ENCODE measurements at places on chromosomes 3 and 15.
A peak's percentile ranks its signal among the peaks of the same experiment; 100 is the strongest.

DNA sequence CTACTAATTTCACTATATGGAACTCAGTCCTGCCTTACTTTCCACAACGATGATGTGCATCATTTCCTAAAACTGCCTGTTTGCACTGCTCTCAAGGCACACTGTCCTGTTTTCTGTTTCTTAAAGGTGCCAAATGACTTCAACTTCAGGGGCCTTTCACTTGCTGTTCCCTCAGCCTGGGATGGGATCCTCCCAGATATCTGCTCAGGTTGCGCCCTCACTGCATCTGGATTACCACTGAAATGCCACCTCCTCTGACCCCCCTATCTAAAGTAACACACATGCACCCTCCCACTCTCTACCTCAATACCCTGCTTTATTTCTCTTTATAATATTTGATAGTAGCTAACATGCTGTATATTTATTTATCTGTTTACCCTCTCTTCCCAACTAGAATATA lies 123.8 kb upstream of the CMC1 start:
- DNase-seq, result no peak

- no peak for DNase-seq
These were observed 26.3 kb downstream of the NGRN start for GRCh38 chr15:90291679-90292356.

DNA sequence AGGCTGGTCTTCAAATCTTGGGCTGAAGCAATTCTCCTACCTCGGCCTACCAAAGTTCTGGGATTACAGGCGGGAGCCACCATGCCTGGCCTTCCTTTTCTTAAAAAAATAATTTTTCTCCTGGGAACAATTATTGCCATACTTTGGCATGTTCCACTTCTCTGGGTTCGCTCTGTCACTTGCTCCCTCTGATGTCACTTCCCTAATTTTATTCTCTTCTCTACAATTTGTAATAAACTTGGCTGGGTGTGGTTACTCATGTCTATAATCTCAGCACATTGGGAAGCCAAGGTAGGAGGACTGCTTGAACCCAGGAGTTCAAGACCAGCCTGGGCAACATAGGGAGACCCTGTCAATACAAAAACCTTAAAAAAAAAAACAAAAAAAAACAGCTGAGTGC lies 6.1 kb upstream of the IMPDH2 start:
- DNase-seq, result no peak

DNA sequence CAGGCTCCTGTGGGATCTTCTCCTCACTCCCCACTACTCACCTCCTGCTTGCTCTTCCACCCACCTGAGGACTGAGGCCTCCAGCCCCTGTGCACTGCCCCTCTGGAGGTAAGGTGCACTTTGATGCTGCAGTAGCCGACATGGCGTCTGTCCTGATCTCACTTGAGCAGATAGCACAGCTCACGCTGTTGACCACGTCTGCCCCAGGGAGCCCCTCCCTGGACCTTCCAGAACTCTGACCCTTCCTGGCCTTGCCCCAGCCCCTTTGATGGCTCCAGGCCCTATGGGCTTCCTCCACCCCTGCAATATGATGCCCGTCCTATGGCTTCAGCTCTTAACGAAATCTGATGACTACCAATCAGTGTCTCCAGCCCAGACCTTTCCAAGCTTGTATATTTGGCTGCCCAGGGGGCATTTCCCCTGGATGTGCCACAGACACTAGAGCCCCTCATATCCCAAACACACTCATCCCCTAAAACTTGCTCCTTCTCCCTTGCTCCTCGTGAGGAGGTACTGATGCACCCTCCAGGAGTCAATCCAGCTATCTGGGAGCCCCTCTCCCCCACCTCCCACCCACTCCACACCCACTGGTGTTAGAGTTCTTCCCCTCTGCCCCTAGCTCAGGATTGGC lies 27.1 kb downstream of the KY start:
- DNase-seq, result no peak

- DNase-seq, result peak; percentile 70
These were observed 238.4 kb upstream of the MDFIC2 start for GRCh38 chr3:70550723-70551319.

DNA sequence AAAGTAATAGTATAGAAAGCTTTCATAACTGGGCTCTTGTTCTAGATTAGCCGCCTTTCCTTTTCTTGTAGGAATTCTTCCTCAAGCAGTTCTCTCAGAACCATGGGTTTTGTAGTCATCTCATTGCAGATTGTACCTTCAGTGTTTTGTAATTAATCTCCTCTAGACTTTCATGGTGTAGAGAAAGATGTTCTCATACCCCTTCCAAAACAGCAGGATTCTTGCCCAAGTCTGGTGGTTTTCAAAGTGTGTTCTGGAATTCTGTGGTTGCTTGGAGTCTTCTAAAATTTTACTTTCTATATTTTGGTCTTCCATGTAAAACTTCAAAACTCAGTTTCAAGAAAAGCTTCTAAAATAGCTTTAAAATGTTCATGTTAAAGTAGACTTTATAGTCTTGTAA lies 293.8 kb downstream of the PTPRG start:
- no peak for DNase-seq

GRCh38 chr3:4162096-4162495 lies 141.1 kb upstream of the SETMAR start:
- no peak for DNase-seq

DNA sequence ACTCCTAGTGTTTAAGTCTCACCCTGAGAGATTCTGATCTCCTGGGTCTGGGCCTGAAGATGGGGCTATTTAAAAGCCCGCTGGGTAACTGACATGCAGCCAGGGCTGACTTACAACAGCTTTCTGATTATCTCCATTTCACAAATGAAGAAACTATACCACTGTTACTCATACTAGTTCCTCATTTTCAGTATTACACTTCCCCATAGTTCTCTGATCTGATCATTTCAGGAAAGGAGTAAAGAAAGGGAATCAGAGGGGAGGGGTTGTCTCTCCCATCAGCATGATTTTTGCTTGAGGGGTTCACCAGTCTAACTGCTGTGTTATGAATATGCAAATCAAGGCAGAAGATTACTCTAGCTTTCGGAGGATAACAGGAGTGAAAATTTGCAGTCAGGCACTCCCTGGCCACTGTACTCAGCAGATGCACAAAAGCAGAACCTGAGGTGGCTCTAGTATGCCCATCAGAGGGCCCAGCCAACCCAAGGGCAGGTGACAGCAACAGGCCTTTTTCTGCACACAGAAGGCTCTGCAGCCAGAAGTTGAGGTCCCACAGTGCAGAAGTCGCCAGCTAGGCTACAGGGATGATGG lies 59.4 kb downstream of the DAPK2 start:
- no peak for DNase-seq

DNA sequence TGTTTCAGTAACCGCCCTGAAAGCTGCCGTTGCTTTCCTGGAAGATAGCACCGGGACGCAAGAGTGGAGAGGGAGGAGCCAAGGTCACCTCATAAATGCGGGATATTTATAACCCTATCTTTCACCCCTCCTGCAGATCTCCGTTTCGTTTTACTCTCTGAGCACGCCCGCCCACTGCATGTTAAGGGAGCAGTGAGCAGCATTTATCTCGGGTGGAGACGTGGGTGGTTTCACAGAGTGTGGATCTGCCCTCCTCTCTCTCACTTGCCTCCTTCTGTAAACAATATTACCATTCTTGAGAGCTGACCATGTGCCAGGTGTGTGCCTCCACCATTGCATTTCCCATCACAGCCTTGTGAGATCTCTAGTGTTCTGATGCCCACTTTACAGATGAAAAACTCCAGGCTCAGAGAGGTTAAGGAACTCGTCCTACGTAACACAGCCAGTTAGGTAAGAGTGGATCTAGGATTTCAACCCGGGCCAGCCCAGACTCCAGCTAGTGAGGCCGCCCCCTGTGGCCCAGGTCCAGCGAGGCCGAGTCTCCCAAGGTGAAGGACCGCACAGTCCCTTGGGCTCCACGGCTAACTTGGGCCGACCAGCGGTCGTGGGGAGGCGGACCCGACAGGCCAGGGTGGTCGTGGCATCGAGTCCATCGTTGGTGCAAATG lies 16.9 kb upstream of the SEMA4B start:
- DNase-seq, result no peak

- DNase-seq, result no peak
These were observed 125.1 kb downstream of the TIGIT start for GRCh38 chr3:114418724-114419543.

GRCh38 chr3:115341208-115341607 lies 194.1 kb upstream of the ZBTB20 start:
- DNase-seq, result no peak

DNA sequence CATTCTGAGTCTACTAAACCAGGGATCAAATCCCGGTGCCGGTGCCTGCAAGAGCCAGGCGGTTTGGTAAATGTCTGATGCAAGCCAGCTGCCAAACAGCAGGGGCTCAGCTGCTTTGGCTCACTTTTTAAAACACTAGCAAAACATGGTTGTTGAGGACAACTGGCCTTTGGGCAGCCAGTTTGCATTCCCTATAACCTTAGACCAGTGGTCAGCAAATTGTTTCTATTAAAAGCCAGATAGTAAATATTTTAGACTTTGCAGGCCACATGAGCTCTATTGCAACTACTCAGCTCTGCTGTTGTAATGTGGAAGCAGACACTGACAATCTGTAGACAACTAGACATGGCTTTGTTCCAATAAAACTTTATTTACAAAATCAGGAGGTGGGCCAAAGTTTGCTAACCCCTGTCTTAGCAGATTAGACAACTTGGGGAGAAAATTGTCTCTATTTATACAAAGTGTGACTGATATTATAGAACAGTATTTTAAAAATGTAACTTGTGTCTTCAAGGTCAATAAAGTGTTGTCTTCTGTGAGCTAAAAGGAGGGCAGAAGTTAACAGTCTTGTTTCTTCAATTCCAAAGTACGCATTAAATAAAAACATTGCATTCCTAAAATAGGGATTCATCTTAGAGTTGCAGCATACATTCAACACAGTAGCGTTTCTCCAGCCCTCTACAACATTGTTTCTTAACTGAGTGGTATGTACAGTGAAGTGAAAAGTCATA lies 67.6 kb downstream of the SSUH2 start:
- DNase-seq, result no peak

DNA sequence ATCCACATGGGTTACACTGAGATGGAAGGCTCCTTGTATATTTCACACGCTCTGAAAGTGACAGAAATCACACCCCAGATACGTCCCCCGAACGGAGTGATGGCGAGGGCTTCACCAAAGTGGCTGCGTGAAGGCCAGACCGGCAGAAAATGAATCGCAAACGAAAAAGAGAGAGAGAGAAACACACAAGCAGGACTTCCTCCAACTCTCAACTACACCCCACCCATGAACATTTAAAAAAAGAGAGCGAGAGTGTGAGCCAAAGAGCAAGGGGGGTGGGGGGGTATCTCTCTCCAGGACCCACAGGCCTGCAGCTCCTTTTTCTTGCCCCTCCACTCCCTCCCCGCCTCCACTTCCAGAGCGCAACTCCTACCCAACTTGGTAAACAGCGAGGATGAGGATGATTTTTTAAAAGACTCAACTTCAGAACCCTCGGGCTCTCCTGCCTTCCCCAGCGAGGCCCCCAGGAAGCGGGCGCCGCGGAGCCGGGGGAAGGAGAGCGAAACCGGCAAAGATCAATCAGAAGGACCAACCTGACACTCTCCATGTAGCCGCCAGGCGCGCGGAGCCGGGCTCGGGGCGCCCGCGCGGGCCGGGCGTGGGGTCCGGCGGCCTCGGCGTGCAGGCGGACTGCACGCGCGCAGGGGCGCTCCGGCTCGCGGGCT lies 519.1 kb downstream of the FOXP1 start:
- DNase-seq, result peak; percentile 41

DNA sequence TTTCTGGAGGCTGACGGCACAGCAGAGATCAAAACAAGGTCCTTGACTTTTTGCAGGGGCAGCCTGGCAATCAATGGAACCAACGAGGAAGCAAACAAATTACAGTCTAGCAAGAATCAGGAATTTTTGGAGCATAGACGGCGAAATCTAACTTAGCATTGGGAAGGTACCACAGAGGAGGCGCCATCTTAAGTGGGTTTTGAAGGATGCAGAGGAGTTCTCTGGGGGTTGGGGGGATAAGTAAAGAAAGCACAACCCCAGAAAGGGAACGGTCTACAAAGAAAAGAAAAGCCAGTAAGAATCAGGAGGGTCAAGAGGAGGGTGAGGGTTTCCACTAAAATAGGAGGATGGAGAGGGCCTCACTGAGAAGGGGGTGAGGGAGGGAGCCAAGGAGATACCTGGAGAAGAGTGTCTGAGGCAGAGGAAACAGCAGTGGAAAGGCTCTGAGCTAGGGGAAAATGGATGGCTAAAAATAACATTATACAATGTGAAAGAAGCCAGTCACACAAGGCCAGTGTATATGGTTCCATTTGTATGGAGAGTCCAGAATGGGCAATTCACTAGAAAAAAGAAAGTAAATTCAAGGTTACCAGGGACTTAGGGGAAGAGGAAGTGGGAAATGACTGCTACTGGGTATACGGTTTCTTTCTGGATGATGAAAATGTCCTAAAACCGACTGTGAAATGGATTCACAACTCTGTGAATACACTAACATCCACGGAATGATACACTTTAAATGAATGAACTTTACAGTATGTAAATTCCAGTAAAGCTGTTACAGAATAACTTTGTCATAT lies 25.2 kb upstream of the IQSEC1 start:
- DNase-seq, result no peak

- no peak for DNase-seq
These were observed 171.6 kb downstream of the CD47 start for GRCh38 chr3:107919239-107919638.

DNA sequence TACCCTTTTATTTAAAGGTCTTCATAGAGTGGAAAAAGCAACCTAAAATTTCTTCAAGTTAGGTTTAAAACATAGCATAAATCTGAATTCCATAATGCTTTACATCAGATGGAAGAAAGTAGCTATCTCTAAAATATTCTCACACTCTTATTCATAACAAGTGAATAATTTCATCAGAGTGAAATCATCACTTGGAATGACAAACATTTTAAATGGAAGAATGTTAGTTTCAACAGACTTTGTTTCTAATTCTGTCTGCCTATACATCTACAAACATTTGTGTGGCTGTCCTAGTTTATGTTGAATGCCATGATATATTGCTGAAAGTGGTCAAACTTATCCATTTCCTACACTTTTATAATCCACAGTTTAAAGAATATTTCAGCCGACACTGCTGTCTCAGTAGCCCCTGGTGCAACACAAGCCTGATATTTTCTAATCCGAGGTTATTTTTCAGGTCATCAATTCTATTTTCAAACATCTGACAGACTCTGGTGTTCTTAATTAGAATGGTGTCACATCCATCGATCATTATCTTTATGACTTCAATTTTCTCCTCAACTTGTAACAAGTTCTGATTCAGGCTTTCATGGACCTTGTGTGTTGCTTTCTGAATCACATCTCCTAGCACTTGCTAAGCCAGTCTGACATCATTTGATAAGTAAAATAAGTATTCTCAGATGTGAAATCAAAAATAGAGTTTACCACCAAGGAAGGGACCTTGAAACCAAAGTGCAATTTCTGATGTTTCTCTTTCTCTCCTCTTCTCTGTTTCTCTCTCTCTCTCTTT lies 17.1 kb upstream of the CNTN3 start:
- DNase-seq, result no peak

DNA sequence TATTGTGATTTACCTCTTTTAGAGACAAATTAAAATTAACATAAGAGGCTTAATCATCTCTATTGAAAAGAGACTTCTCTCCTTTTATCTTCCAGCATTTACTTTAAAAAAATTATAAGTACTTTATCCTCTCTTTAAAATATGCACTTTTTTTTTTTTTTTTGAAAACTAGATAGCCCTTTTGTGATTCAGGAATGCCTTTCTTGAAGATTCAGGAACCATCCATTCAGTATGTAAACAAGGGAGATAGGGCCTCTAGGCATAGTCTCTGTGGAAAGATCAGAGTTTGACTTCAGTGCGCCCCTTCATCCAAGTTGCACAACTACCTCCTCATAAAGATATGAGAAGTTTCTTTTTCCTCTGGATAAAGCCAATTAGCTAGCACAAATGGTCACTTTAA lies 1163.7 kb downstream of the SI start:
- no peak for DNase-seq
